Large intestine (tissue), 12 donors: ENCODE measurements at places on chromosomes 12 and 14. TPM values are rescaled to one million over a fixed set of nuclear protein-coding genes. Genes with fewer than 3 reads are reported as not detected.

The DGKA gene
- 17.4 TPM for polyA plus RNA-seq

The AVPR1A gene
- 0.84 TPM for polyA plus RNA-seq

The TSHR gene
- polyA plus RNA-seq: 0.16 TPM

The TBC1D30 gene
- 14.3 TPM for polyA plus RNA-seq

The PRB2 gene
- polyA plus RNA-seq: 0.28 TPM

The ANKS1B gene
- polyA plus RNA-seq: 2.4 TPM

The ZNF891 gene
- 3.2 TPM for polyA plus RNA-seq

The KCNC2 gene
- polyA plus RNA-seq: 0.42 TPM

The TAS2R14 gene
- 3.5 TPM for polyA plus RNA-seq

The AICDA gene
- polyA plus RNA-seq: 1.0 TPM

The TMEM63C gene
- polyA plus RNA-seq: 7.7 TPM

The LRIG3 gene
- 38.9 TPM for polyA plus RNA-seq

The IL31 gene
- not detected for polyA plus RNA-seq

The DLGAP5 gene
- 11.6 TPM for polyA plus RNA-seq

The HVCN1 gene
- polyA plus RNA-seq: 5.5 TPM

The GALNT16 gene
- polyA plus RNA-seq: 20.4 TPM

The CPNE6 gene
- 0.31 TPM for polyA plus RNA-seq

The FAM90A1 gene
- polyA plus RNA-seq: 0.91 TPM

The PIWIL1 gene
- 0.19 TPM for polyA plus RNA-seq

The PPP1R1A gene
- 17.2 TPM for polyA plus RNA-seq

The PLA2G1B gene
- polyA plus RNA-seq: 0.79 TPM

The IL22 gene
- polyA plus RNA-seq: not detected

The SDR9C7 gene
- 0.03 TPM for polyA plus RNA-seq

The MUCL1 gene
- not detected for polyA plus RNA-seq

The SCNN1A gene
- 25.7 TPM for polyA plus RNA-seq

The RNF41 gene
- 32.2 TPM for polyA plus RNA-seq

The ATL1 gene
- 13.2 TPM for polyA plus RNA-seq

The TMEM120B gene
- 14.9 TPM for polyA plus RNA-seq

The CLEC4D gene
- polyA plus RNA-seq: 0.03 TPM

The SLCO1C1 gene
- 5.7 TPM for polyA plus RNA-seq

The LIMA1 gene
- 191 TPM for polyA plus RNA-seq

The MYF5 gene
- polyA plus RNA-seq: 0.07 TPM

The KRT1 gene
- 0.51 TPM for polyA plus RNA-seq

The PWP1 gene
- 36.9 TPM for polyA plus RNA-seq

The TSPAN19 gene
- polyA plus RNA-seq: 0.09 TPM
